ENCODE measurements at places on chromosomes 13 and 19.

- no peak for DNase-seq
These were observed 79.7 kb downstream of the STARD13 start for GRCh38 chr13:33205804-33206221.

DNA sequence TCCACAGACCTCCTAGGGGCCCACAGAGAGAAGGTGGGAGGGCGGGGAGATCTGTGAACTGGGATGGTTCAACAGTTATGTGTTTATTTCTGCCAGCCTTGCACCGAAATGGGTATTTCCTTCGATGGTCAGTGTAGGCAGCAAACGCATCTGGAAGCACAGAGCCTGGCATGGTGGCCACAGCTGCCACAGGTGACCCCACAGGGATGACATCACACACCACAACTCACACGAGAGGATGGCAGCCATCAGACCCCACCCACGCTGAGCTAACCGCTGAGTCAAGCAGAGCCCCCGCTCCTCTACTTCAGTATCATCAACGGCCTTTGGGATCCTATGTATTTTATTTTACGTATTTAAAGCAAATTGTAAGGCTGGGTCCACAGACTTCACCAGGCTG lies 37.4 kb downstream of the NAXD start:
- DNase-seq: no peak

GRCh38 chr13:31073859-31074718 lies 87.6 kb downstream of the HSPH1 start:
- DNase-seq: no peak

DNA sequence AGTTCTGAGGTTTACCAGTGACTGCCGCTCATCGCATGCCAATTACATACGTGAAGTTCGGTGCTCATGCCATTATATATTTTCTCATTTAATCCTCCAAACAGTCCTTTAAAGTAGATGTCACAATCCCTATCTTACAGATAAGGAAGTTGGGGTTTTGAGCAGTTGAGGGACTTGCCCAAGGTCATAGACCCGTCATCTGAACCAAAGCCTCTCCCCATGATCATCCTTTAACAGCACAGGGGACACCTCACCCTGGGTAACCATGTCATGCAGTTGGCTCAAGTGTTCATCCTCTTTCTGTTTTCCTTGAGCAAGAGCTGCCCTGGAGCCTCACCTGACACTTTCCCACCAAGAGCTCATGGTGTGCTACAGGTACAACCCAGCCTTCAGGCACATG lies 69.1 kb downstream of the HSPH1 start:
- DNase-seq: no peak

DNA sequence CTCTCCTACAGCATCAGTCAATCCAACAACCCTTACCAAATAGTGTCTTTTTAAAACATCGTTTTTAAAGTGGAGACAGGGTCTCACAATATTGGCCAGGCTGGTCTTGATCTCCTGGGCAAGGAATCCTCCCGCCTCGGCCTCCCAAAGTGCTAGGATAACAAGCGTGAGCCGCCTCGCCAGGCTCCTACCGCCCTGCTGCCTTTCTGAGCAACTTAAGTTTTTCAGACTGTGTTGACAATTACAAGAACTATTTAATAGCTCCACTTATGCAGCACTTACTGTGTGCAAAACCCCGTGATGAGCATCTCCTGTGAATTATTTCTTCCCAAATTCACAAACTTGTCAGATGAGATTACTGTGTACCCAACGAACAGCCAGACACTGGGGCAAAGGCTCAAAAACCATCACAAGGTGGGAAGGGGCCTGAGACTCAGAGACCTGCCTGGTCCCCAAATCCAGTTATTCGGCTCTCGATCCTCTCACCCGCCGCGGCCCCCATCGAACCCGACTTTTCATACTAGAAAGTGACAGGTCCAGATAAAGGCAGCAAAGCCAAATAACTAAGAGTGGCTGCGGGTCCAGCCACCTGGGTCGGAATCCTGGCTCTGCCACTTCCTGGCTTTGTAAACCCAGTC lies 581 bp downstream of the RPL18 start:
- no peak for DNase-seq

Data from aorta (tissue), 5 donors.